ENCODE measurements at places on chromosomes 12 and 14.

- no peak for DNase-seq
These were observed 8.8 kb downstream of the DTX1 start for GRCh38 chr12:113065126-113066007.

DNA sequence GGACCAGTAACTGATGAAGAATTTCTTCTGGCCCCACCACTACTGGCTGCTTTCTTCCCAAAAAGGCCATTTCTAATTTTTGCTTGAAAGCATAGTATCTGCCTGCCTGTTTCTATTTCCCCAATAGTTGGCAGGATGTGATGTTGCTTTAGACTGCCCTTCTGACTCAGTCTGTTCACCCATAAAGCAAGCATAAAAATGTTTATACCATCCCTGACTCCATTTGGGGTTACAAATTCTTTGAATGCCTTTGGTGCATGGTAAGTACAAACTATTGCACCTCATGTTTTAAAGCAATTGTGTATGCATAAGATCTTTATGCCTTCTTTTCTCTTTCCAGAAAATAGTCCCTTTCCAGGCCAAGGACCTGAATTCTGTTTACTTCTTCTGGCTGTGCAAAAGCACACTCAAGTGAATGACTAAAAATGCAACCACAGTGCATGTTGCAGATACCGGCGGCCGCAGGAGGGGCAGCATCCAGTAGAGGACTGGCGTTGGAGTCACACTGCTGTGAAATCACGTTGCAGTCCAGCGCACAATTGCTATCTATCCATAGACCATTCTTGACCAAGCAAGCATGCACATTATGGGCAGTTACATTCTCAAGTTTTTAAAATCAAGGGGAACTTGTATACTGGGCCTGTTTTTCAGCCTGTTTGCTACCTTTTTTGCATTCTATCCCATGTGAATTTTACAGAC lies 82.4 kb downstream of the SLC5A8 start:
- DNase-seq, result no peak

DNA sequence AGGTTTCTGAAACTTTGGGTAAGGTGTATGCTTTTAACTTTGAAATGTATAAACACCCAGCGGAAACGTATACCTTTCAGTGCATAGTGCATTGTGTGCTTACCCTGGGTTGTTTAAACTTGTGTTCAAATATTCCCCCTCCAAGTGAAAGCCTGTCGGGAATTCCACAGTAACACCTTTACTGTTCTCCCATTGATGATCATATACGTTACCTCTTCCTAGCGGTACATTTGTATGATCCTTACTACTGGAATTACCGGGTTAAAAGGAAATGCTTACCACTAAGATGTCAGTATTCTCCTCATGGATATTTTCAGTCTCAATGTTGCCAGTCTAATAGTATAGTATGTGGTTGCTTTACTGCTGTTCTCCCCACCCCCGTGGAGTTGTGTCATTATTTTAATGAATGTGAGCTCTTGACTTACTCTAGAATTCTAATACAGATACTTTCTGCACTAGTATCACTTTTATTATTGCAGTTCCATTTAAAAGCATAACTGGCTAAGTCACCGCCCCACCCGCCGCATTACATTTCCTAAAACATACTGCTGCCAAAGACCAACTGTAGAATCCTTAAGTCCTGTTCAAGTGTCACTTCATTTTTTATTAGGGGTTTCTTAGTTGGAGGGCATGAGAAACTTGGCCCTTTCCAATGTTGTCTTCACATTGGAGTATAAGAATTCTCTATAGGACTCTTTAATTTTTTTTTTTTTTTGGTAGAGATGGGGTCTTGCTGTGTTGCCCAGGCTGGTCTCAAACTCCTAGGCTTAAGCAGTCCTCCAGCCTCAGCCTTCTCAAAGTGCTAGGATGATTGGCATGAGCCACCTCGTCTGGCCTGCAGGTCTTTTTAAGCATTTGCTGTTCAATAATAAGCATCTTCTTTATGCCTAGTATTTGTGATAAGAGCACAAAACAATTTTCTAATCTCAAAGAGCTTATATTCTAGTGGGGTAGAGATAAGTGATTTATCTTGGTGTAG lies 24.9 kb downstream of the NUDT4 start:
- no peak for DNase-seq

DNA sequence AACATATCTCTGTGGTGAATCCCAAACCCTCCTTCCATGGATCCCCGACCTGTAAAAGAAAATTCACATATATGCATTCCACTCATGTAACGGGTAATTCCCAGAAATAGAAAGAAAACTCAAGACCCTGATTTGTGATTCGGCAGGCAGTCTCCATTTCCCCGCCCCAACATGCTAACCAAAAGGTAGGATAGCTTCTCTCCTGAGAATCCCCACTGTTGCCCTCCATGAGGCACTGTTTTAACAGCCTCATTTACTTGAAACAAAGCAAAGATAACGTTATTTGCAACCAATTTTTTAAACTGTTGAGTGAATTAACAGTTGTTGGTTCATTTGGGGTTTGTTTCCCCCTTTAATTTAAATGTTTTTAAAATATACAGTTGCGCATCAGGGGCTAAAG lies 774 bp upstream of the SLC2A13 start:
- DNase-seq, result no peak

DNA sequence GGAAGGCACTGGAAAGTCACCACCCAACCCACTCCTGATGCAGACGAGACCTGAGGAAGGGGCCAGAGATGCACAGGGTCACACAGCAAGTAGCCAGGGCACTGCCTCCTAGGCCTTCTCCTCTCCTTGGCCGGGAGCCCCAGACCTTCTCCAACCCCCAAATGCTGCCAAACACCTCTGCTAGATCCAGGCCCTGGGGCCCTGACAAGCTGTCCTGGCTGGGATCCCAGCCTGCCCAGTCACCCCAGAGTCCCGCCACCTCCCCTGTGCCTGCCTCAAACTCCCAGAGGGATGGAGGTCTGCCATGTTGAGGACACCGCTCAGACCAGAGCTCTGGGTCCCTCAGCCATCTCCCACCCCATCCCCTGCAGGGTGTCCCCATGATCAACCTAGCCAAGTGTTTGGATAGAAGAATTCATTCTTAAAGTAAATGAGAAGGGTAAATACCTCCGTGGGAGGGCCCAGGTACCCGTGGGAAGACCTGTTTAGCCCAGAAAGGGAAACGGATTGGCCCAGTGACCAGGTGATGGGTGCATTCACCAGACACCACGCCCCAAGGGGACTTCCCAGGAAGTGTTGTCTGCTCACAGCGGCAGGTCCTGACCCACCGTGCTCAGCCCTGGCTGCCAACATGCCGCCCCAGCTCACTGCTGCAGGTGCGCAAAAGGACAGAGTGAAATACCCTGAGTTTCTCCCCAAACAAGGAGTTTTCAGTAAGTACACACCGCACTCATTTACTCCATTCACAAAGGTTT lies 4.6 kb upstream of the DIO3 start:
- DNase-seq, result no peak

DNA sequence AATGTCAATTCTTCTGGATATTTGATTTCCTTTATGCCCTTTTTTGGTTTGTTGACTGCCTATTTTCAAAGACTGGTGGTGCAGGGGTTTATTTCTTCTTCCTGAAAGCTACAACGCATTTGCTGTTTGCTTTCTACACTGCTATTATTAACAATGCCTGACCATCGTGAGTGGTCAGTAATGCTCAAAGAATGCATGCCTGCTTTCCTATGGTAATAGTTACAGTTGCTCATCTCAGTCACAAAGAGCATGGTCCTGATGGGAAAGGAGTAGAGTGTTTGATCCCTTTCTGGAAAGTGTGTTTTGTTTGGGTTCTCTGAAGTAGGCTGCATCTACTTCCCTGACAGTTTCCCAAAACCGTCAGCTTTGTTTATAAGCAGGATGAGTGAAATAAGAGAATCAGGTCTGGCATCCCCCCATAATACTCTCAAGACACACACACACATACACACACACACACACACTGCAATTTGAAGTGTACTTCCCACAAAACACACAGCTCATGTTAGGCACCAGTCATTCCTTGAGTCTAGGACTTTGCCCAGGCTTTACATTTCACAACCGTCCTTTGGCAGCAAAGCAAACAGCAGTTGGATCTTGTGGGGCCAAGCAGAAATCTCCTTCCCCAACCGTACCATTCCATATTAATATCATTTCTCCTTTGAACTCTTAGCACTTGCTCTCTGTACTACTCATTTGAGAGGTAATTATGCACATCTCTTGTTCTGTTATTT lies 56.6 kb downstream of the SUDS3 start:
- DNase-seq, result no peak

DNA sequence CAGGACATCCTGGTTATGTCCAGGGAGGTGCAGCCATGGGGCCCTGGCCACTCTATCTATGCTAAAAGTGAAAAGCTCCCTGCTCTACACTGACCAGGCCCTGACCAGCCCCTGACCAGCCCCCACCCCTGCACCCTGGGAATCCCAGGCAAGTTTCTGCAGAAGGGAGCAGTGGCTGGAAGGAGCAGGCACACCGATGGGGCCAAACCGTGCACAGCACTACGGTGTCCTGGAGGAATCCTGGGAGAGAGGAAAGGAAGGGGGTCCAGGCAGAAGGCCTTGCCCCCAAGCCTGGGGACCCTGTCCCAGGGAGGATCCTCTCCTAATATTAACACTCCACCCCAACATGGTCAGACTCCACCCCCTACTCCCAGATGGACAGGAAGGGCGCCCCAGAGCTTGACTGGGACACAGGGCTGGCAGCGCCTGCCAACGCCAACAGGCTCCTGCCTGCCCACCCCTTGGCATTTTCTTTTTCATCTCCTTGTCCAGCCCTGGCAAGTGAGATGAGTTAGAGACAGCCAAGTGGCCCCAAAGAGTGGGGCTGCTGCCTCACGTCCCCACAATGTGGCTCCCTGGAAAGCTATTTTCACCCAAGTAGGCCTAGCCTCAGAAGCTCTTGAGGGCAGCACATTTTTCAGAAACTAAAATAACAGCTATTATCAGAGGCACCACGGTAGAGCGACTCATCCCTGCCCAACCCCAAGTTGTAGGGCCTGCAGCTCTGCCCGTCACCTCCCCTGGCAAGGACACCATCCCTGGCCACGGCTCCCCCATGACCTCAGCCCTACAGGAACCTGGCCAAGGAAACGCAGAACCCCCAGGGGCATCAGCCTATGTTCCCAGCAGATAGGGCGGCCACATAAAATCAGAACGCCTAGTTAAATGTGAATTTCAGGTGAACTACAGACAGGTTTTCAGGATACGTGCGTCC lies 82.6 kb downstream of the SCARB1 start:
- DNase-seq, result no peak

Measured in activated CD4-positive, alpha-beta T cell treated with anti-CD3 and anti-CD28 coated beads, Interleukin-2, amount 50 U/mL, for 1 hour (primary cell).